ENCODE measurements at places on chromosomes 7 and 10.
A peak's percentile ranks its signal among the peaks of the same experiment; 100 is the strongest.

DNA sequence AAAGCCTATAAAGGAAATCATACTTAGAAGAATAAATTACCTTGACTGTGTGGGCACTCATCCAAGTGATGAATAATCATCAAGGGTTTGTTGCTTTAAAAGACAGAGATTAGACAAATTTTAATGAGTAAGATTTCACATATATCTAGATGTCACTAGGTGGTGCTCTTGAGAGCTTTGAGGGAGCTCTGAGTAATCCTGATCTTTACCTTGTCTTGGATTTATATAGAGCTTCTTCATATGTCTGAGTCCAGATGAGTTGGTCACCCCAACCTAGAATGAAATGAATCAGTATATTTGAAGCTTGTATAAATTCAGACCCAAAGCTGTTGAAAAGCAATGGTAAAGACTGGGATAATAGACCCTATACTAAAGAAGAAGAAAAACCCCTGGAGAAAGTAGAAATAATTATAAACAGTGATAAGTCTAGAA lies 3.7 kb downstream of the AGR2 start:
- DNase-seq, result no peak

- DNase-seq, result no peak
These were observed 407.7 kb downstream of the SH2D4B start for GRCh38 chr10:80945264-80945880.

GRCh38 chr10:86373251-86373650 lies 6.7 kb upstream of the GRID1 start:
- DNase-seq, result no peak

DNA sequence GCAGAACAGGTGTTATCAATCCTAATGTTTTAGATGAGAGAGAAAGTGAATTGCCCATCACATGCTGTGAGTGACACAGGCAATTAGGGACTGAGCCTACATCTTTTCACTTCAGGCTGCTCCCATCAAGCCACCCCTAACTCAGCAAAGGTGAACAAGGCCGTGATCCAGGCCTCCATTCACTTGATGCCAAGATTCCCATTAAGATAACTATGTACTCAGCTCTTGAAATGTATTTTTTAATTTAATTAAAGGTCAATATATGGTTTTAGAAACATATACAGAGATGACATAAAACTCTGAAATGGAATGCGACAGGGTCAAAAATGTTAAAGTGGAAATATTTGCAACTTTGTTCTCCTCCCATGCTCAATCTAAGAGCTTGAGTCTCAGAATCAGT lies 27.9 kb upstream of the UBE2H start:
- no peak for DNase-seq

DNA sequence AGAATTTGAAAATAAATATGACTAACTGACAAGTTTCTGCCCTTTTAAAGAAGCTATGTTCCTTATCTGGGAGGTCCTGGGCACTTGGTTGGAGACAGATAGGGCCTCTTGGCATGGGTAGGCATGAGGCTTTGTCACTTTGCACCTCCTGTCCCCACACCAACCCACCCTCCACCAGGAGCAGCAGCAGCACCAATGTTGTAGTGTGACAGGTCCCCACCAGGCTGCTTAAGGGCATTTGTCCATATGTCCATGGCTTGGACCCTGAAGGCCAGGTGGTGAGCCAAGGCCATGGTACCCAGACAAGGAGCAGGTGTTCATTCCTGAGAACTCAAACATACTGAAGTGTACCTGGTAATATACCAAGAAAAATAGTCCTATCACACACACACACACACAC lies 629.1 kb downstream of the ACTR3B start:
- DNase-seq, result no peak

- no peak for DNase-seq
These were observed 196.3 kb downstream of the JCAD start for GRCh38 chr10:29862923-29863614.

DNA sequence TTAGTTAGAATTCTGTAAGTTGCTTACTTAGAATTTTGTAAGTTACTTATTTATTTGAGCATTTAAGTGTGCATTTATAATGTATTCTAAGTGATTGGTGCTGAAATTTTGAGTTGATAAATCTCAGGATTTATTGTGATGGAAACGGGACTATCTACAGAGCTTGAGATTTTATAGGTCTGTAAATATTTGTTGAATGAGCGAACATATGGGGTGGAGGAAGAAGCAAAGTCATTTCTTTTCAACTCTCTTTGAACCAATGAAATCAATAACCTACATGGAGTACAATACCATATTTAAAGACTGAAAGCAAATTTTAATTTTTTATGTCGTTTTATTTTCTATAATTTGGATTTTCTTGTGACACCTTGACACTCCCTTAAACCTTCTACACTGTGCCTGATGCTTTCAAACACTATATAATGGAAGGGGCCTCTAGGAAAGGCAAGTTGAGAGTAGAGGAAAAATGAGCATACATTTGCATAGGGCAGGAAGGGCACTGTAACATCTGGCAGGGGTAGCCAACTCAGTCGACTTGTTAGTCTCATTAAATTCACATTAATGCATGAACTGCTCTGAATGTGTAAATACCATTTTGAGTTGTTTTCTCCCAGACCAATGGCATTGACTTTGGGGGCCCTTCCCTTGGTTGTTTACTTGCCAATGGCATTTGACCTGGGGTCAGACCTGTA lies 204.2 kb downstream of the DYNC1I1 start:
- DNase-seq, result no peak

GRCh38 chr7:116305485-116306408 lies 95.4 kb downstream of the TES start:
- no peak for DNase-seq

DNA sequence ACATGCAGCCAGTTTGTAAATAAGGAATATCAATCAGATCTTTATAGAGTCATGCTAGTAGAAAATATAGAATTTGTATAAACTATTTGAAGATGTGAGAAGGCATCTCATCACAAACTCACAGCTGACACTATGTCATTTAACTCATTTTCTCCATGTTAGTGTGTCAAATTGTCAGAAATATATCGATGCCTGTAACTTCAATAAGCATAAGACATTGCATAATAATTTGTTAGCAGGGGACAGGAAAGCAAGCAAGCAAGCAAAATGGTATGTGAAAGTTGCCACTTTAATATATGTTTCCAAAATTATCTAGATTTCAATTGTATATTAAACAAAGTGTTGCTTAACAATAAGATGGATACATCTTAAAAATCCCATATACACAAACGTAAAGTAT lies 571.0 kb downstream of the ARL4A start:
- DNase-seq, result no peak

DNA sequence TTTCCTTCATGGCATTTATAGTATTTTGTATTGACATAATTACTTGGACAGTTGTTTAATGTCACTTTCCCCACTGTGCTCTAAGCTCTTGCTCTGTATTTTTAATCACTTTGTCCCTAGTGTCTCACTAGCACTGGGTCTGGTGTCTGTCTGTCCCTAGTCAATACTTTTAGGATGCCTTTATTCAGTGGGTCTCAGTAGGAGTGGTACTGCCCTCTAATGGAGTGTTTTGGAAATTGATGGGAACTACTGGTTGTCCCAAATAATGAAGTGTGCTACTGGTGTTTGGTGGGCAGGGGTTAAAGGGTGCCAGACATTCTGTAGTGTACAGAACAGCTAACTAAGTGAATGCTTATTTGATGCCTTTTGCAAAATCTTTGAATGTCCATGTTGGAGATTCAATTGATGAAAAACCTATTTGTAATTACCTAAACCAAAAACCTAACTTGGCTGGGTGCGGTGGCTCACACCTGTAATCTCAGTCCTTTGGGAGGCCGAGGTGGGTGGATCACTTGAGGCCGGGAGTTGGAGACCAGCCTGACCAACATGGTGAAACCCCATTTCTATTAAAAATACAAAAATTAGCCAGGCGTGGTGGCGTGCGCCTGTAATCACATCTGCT lies 33.3 kb downstream of the CDK14 start:
- no peak for DNase-seq

DNA sequence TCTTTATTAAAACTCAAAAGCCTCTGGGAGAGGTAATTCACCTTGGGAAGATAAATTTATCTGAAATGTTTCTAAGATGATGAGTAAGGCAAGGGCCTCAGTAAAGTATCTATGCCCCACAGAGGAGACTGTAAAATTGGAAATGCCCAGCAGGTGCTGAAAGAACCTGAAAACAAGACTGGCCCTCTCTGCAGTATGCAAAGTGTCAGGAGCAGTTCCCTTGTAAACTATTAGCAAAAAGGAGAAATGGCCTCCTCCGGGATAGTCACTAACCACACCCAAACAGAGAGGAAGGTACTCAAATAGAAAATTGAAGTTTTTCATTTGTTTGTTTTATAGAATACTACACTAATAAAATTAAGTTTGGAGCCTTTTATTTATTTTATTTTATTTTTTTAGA lies 81.2 kb downstream of the FZD1 start:
- no peak for DNase-seq

- DNase-seq, result no peak
These were observed 153.0 kb downstream of the SNX13 start for GRCh38 chr7:17787257-17787656.

- no peak for DNase-seq
These were observed 47.1 kb upstream of the ZNRF2 start for GRCh38 chr7:30237271-30237695.

GRCh38 chr10:18261063-18261610 lies 120.9 kb downstream of the CACNB2 start:
- DNase-seq, result no peak

GRCh38 chr7:91940171-91940570 lies 491 bp upstream of the AKAP9 start:
- no peak for DNase-seq

GRCh38 chr7:14303536-14303935 lies 314.1 kb upstream of the ETV1 start:
- no peak for DNase-seq

DNA sequence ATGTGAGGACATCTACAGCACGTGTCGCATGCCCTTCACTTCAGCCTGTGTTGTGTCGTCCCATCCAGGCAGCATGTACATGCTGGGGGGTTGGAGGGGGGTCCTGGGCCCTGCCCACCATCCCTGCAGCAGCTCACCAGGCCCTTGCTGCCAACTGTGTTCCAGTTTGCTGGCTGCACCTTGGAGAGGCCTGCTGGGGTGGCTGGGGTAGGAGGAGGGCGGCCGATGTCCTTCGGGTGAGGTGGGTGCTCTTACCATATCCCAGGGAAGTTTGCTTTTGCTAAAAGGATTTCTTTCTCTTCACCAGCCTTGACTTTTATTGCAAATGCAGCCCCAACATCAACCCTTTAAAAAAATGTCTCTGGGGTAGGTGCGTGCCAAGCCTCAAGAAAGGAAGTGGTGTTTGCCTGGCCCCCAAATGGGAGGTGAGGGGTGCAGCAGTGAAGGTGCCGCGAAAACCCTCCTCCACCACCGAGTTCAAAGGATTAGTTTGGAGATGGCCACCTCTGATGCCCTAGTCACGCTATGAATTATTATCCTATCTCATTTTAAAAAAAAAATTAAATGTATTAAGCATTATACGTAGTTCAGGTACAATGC lies 165.8 kb upstream of the KLF6 start:
- peak; percentile 23 for DNase-seq

DNA sequence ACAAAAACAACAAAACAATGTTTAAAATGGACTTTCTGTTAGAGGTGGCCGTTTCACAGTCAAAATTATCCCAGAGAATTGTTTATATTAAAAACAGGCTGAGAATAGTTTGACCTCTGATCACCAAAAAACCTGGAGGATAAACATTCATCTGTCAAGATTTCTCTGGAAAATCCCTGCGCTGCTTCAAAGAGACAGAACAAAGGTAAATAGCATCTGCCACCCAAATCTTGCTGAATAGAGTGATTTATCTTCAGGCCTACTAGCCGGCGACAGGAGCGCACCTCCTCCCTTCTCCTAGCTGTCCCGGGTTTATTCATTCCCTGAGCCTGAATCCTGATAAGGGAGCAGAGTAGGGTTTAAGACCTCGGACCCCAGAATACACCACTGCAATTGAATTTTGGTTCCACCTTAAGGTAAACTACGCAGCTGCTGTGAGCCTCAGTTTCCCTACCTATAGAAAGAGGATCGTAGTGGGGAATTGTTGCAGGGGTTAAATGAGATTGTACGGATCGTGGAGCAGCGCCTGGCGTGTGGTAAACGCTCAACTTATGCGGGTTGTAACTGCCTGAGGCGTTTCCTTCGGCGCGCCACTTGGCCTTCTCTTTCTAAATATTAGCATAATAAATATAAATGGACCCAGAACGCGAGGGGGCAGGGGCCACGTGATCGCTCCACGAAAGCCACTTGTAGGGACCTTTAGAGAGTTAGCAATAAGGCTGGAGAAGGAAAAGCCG lies 498 bp upstream of the ST7 start:
- no peak for DNase-seq

DNA sequence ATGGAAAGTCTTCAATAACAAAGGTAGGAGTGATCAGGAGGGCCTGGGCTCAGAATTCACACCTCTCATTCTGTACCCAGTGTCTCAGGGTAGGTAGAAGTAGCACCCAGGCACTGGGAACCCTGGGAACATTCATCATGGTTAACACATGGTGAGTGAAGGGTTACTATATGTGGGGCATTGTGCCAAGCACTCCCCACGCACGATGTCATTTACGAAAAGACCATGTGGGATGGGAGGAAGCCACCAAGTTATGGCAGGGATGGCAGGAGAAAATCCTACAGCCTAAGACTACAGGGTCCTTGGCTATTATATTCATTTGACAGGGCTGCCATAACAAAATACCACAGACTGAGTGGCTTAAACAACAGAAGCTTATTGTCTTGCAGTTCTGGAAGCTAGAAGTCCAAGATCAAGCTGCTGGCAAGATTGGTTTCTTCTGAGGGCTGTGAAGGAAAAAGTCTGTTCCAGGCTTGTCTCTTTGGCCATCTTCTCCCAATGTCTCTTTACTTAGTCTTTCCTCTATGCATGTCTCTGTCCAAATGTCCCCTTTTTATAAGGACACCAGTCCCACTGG lies 27.7 kb upstream of the DDIT4 start:
- DNase-seq, result no peak

DNA sequence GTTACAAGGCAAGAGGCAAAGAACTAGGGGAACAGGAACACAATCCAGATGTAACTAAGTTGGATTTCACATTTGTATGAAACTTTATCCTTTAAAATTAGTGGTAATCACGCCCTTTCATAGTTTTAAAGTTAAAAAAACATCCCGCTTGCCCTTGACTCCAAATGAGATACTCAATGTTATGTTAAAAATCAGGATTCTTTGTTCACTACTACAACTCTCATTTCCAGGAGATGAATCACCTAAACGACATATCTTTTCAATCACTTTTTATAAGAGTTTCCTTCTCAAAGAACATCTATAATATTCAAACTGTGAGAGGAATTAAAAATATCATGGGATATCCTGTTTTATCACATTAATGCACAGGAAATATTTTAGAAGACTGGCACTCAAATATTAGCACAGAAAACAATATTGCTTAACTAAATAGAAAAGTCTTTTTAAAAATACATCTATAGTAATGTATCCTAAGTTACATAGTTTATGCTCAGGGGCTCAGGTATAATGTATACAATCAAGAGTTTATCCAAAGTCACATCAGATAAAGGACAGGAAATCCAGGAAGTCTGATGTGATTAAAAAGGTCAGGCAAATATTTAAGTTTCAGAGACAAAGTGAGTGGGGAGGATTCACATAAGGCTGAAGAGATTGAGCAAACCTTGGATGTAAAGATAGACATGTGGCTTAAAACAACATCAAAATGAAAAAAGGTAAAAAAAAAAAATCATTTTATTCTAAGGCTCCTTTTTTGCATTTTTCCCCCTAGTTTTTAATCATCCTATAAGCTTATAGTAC lies 41.9 kb downstream of the CADPS2 start:
- DNase-seq, result no peak

Measured in activated CD8-positive, alpha-beta memory T cell treated with anti-CD3 and anti-CD28 coated beads for 4 hours (primary cell).